ENCODE measurements at places on chromosomes 3 and 15. TPM values are rescaled to one million over a fixed set of nuclear protein-coding genes. Genes with fewer than 3 reads are reported as not detected.

Gene P2RY12
- total RNA-seq: not detected

Gene TMEM212
- not detected for total RNA-seq

Gene KBTBD8
- total RNA-seq: 0.89 TPM

Gene CX3CR1
- total RNA-seq: not detected

Data from kidney epithelial cell (primary cell).